ENCODE measurements at places on chromosomes 7 and 10.
A peak's percentile ranks its signal among the peaks of the same experiment; 100 is the strongest.

DNA sequence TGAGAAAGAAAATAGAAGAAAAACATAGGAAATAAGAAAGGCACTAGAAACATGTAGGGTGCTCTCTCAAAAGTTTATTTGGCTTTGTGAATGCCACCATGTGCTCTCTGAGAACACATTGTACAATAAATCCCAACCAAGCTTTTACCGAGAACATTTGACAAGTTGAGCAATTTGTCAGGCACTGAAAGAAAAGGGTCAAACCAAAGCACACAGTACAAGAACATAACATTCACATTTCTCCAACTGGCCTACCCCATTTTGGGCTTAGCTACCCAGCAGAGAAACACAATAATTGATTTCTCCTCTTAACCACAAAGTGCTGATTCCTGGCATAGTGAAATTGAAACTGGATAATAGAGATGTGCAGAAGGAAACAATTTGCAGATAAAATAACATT is 69.2 kb upstream of the SLC39A12 start:
- no peaks in the 10 kb centered on the region for H3K4me1 ChIP-seq
- no peaks in the 10 kb centered on the region for H3K36me3 ChIP-seq
- H3K27ac ChIP-seq, result no peak overlapping the region

GRCh38 chr7:138843632-138844580 is 45.9 kb upstream of the ATP6V0A4 start:
- no peaks in the 10 kb centered on the region for H3K36me3 ChIP-seq
- no peaks in the 10 kb centered on the region for H3K4me1 ChIP-seq
- DNase-seq, result peak; percentile 47
- no peak overlapping the region for H3K27ac ChIP-seq

GRCh38 chr7:156179872-156180390 is 367.7 kb upstream of the SHH start:
- no peak overlapping the region for H3K27ac ChIP-seq
- no peaks in the 10 kb centered on the region for H3K27me3 ChIP-seq
- DNase-seq, result no peak
- no peaks in the 10 kb centered on the region for H3K4me1 ChIP-seq

- H3K4me3 ChIP-seq, result no peak overlapping the region
- no peaks in the 10 kb centered on the region for H3K36me3 ChIP-seq
- DNase-seq, result no peak
- no peak overlapping the region for H3K27ac ChIP-seq
- no peaks in the 10 kb centered on the region for H3K4me1 ChIP-seq
These were observed 30.8 kb downstream of the FKBP6 start for GRCh38 chr7:73358590-73359275.

DNA sequence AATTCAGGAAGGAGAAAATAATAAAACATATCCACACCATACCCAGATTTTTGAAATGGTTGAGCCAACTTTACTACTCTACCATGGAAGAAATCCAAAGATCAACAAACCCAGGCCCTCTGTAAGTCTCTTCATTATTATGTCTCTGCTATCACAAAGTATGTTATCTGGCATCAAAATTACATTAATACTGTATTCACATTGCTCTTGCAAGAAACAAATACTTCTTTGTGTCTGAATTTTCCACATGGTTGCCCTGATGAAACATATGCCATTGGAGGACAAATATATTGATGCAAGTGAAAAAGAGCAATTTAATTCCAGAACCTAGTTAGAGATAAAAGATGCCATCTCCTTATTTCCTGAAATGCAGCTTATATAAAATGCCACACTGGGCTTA is 204.0 kb downstream of the FZD1 start:
- no peaks in the 10 kb centered on the region for H3K4me1 ChIP-seq
- H3K4me3 ChIP-seq, result no peak overlapping the region
- no peaks in the 10 kb centered on the region for H3K36me3 ChIP-seq
- no peak for DNase-seq
- 0 out of 2 replicates have a peak, but pooled peaks cover 2% of the 10 kb centered on the region for H3K27me3 ChIP-seq

DNA sequence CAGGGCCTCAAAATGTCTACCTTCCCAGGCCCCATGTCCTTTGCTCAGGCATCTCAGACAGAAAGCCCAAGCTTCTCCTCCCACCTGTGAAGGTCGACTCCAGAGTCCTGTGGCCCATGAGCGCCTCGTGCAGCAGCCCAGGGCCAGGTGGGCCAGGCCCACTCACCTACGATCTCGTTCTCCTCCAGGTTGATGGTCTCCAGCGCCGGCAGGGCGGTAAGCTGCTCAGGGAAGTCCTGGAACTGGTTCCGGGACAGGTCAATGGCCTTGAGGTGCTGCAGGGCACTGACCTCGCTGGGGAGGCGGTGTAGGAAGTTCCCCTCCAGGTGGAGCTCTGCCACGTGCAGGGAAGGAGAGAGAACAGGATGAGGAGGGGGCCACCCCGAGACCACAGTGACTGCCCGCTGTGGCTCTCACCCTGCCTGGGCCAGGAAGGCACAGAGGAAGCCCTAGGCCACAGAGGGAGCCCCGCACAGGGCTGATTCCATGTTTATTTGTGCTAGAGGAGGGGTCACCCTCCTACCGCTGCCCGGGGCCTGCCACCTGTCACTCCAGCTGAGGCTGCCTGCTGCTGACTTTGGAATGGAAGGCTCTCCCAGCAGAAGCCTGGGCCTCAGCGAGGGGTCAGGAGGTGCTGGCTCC is 40.0 kb upstream of the NPFFR1 start:
- no peaks in the 10 kb centered on the region for H3K36me3 ChIP-seq
- H3K27me3 ChIP-seq, result no peaks in the 10 kb centered on the region
- H3K27ac ChIP-seq, result peak overlapping the region; percentile 96
- H3K4me3 ChIP-seq, result peak overlapping the region; percentile 13
- DNase-seq, result no peak

DNA sequence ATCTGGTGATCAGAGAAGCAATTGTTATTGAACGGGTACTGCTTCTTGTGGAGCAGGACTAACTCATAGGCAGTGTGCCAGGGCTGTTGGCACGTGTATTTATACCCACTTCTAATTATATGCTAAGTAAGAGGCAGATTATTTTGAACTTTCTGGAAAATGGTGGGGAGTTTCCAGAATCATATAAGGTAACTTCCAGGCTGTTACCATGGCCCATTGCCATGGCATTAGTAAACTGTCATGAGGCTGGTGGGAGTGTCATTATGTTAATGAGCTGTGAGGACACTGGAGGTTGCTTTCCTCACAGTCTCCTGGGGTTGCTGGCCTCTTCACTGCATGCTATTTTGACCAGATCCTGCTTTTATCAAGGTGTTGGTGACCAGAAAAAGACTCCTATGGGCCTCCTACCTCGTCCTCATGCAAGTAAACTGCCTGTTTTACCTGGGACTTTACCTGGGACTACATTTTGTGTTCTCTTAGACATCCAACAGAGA is 122.6 kb downstream of the KCND2 start:
- no peak for DNase-seq
- no peak overlapping the region for H3K27ac ChIP-seq
- H3K4me1 ChIP-seq, result no peaks in the 10 kb centered on the region
- H3K4me3 ChIP-seq, result no peak overlapping the region
- no peaks in the 10 kb centered on the region for H3K36me3 ChIP-seq

DNA sequence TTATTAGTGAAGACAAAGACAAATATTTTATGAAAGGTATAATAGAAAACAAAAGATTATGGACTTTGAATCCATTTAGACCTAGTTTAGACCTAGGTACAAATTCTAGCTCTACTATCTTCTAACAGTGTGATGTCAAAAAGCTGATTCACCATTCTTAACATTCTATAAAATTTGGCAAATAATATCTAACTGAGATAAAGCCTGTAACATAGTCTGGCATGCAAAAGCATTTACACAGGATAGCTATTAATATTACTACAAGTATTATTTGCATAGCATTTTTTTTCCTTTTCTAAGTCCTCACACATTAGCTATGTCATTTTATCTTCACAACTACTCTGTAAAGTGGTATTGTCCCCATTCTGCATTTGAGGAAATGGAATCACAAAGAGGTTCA is 179.6 kb upstream of the LRRTM3 start:
- no peaks in the 10 kb centered on the region for H3K4me1 ChIP-seq
- H3K27ac ChIP-seq, result no peak overlapping the region
- H3K27me3 ChIP-seq, result no peaks in the 10 kb centered on the region
- DNase-seq, result no peak
- no peak overlapping the region for H3K4me3 ChIP-seq
- no peaks in the 10 kb centered on the region for H3K36me3 ChIP-seq

DNA sequence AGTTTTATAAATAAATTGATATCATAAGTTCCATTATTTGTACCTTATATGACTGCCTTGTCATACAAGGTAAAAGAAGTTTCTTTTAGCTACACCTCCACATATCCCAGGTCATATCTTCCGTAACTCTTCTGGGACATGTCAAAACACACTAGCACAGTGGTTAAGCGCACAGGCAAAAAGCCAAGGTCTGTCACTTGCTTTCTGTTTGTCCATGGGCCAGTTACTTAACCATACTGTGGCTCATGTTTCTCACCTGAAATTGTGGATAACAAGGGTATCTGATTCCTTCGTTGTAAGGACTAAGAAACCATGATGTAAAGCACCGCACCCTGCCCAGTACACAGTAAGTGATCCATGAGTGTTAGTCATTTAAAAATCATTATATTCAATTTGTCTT is 56.2 kb downstream of the SEMA3D start:
- no peaks in the 10 kb centered on the region for H3K27me3 ChIP-seq
- H3K4me1 ChIP-seq, result no peaks in the 10 kb centered on the region

- no peak overlapping the region for H3K4me3 ChIP-seq
- H3K36me3 ChIP-seq, result no peaks in the 10 kb centered on the region
- H3K27me3 ChIP-seq, result no peaks in the 10 kb centered on the region
- no peaks in the 10 kb centered on the region for H3K4me1 ChIP-seq
- DNase-seq, result no peak
These were observed 4.3 kb downstream of the VIPR2 start for GRCh38 chr7:159140170-159140910.

DNA sequence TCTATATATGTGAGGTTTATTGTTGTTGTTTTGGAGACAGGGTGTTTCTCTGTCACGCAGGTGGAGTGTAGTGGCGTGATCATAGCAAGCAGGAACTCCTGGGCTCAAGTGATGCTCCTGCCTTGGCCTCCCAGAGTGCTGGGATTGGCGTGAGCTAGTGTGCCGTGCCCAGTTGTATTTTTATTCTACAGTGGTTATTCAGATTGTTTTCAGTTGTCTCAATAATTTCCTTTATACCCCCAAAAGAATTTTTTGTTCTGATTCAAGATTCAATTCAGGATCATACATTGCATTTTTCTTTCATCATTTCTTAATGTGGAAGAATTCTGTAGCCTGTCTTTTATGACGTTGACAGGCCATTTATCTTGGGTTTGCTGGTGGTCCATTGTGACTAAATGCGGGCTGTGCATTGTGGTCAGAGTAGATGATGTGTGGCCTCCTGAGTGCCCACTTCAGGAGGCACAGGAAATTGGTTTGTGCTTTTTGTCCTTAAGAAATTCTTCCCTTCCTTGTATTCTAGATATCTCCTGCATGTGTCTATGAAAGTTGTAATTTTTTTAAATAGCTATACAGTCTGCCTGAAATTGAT is 22.9 kb downstream of the RBM33 start:
- no peak overlapping the region for H3K4me3 ChIP-seq
- no peaks in the 10 kb centered on the region for H3K4me1 ChIP-seq
- no peak overlapping the region for H3K27ac ChIP-seq
- peaks cover 10% of the 10 kb centered on the region for H3K36me3 ChIP-seq

- H3K27ac ChIP-seq, result no peak overlapping the region
- H3K27me3 ChIP-seq, result no peaks in the 10 kb centered on the region
- no peaks in the 10 kb centered on the region for H3K4me1 ChIP-seq
- no peak for DNase-seq
- H3K36me3 ChIP-seq, result no peaks in the 10 kb centered on the region
- no peak overlapping the region for H3K4me3 ChIP-seq
These were observed 31.6 kb downstream of the USP54 start for GRCh38 chr10:73559590-73559989.

DNA sequence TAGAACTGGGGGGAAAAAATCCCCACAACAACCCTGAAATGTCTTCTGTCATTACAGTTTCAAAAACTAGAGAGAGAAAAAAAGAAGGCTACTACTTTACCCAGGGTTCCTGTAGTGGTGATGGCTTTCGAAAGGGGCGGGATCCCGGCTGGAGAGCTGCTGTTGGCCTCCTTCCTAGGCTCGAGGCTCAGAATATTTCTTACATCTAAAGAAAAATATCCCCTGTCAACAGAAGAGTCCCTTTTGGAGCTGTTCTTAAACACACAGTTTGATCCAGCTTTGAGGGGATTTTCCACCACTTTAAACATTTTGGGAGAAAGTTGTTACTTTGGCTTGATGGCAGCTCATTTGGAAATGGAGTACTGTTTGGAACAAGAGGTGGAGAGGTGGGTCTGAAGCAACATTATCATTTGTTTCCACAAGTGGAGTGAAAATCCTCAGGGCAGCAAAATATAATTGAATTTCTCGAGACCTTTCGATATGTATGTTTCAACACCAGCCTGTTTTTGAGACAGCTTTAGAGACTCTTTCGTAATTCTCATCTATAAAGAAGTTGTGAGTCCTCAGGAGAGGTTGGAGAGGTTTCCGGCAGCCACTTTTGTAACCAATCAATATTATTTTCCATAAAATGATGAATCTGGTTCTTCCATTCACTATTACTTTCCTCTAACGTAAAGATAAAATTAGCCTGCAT is 5.1 kb downstream of the HOXA13 start:
- no peak overlapping the region for H3K27ac ChIP-seq
- H3K27me3 ChIP-seq, result no peaks in the 10 kb centered on the region
- no peaks in the 10 kb centered on the region for H3K36me3 ChIP-seq
- H3K4me3 ChIP-seq, result no peak overlapping the region
- DNase-seq, result no peak

- no peaks in the 10 kb centered on the region for H3K27me3 ChIP-seq
- no peaks in the 10 kb centered on the region for H3K36me3 ChIP-seq
- DNase-seq, result no peak
- H3K4me1 ChIP-seq, result no peaks in the 10 kb centered on the region
- H3K27ac ChIP-seq, result no peak overlapping the region
These were observed 60.6 kb upstream of the FRMD4A start for GRCh38 chr10:14391342-14391741.

DNA sequence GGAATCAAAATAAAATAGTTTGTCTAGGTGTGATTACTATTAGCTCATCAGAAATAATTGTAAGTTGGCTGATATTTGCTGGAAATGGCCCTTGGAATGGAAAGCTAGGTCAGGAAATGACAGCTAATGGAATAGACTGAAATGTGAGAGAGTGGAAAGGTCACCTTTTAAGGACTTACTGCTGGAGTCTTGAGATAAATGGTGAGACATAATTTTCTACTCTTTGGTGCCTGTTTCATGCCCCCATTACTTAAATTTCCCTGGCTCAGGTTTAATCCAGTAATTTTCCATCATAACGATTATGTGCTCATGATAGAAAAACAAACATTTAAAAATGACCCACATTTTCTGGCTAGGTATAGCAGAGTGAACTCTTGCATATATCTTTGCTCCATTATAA is 123.6 kb downstream of the ADAM22 start:
- H3K27me3 ChIP-seq, result no peaks in the 10 kb centered on the region
- H3K27ac ChIP-seq, result no peak overlapping the region
- H3K36me3 ChIP-seq, result no peaks in the 10 kb centered on the region
- H3K4me1 ChIP-seq, result no peaks in the 10 kb centered on the region
- H3K4me3 ChIP-seq, result no peak overlapping the region

GRCh38 chr7:2440608-2441245 is 35.5 kb downstream of the GRIFIN start:
- no peak for DNase-seq
- no peak overlapping the region for H3K4me3 ChIP-seq
- H3K27ac ChIP-seq, result no peak overlapping the region
- no peaks in the 10 kb centered on the region for H3K27me3 ChIP-seq
- no peaks in the 10 kb centered on the region for H3K4me1 ChIP-seq

GRCh38 chr7:17134786-17135185 is 163.7 kb upstream of the AHR start:
- H3K27me3 ChIP-seq, result 0 out of 2 replicates have a peak, but pooled peaks cover 3% of the 10 kb centered on the region
- DNase-seq, result no peak
- H3K27ac ChIP-seq, result no peak overlapping the region
- H3K4me3 ChIP-seq, result no peak overlapping the region
